ENCODE measurements at places on chromosomes 16 and 17. TPM values are rescaled to one million over a fixed set of nuclear protein-coding genes. Genes with fewer than 3 reads are reported as not detected.

The TNK1 gene
- polyA plus RNA-seq, result 2.2 TPM

The PRRT2 gene
- 4.5 TPM for polyA plus RNA-seq

The IKZF3 gene
- not detected for polyA plus RNA-seq

The PPM1E gene
- 0.04 TPM for polyA plus RNA-seq

The ZFPM1 gene
- 0.22 TPM for polyA plus RNA-seq

The SMIM5 gene
- not detected for polyA plus RNA-seq

The GPR139 gene
- not detected for polyA plus RNA-seq

Data from BJ (cell line).